ENCODE measurements at places on chromosomes 5 and 9. TPM values are rescaled to one million over a fixed set of nuclear protein-coding genes. Genes with fewer than 3 reads are reported as not detected.

DNA sequence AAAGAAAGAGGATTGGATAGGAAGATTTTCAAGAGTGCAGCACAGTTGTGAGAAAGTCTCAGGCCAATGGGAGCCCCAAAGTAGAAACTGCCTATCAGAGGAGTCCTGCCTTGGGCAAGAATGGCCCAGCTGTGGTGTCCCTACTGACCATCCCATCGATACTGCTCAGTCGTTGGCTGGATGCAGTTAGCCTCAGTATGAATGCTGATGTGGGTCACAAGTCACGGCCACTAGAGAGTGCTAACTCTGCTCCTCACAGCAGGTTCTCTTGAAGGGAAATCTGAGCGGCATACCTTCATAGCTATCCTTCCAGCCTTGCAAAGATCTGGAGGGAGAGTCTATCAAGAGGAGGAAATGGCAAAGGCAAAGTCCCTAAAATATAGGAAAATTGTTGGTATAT is 11.6 kb upstream of the CETN3 start:
- no peak overlapping the region for H3K4me3 ChIP-seq
- H3K27ac ChIP-seq, result no peak overlapping the region
- DNase-seq, result peak; percentile 6

GRCh38 chr5:169545762-169546161 is 37.8 kb upstream of the SPDL1 start:
- H3K27me3 ChIP-seq, result no peaks in the 10 kb centered on the region
- H3K27ac ChIP-seq, result no peak overlapping the region
- no peaks in the 10 kb centered on the region for H3K36me3 ChIP-seq
- H3K4me1 ChIP-seq, result no peaks in the 10 kb centered on the region
- DNase-seq, result peak; percentile 4

DNA sequence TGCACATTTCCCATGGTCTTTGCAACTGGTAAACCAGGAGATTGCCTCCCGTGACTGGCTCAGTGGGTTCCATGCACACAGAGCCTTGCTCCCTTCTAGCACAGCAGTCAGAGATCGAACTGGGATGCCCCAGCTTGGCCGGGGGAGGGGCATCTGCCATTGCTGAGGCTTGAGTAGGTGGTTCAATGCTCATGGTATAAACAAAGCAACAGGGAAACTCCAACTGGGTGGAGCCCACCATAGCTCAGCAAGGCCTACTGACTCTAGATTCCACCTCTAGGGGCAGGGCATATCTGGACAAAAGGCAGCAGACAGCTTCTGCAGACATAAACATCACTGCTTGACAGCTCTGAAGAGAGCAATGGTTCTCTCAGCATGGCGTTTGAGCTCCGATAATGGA is 67.0 kb upstream of the PPP1R2B start:
- no peak overlapping the region for H3K4me3 ChIP-seq
- no peaks in the 10 kb centered on the region for H3K27me3 ChIP-seq
- H3K27ac ChIP-seq, result no peak overlapping the region
- DNase-seq, result no peak

CCL21 gene
- total RNA-seq, result not detected

EPB41L4B gene
- total RNA-seq, result 0.54 TPM

DNA sequence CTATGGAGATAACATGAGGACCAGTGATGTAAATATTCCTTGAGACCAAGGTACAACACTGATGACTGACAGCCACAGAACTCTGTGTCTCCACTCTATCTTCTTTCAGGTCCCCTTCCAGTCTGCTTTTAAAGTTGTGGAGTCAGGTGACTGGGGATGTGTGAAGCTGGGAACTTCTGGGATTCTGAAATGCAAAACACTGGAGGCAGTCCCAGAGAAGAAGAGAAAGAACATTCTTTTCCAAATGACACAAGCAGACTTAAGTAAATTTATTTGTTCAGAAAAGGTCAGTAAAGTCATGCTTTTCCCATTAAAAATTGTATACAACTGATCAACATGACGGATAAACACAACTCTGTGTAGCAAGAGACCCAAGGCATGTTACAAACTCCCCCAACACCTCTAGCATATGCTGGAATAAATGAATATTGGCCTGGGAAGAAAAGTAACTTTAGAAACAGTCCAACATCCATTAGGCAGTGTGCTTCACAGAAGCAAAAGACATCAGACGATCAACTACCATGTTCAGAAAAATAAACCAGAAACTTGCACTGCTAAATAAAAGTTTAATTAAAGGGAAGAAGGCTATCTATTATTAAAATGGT is 92.4 kb upstream of the IFNK start:
- H3K27ac ChIP-seq, result no peak overlapping the region
- H3K4me3 ChIP-seq, result no peak overlapping the region
- DNase-seq, result no peak
- H3K4me1 ChIP-seq, result no peaks in the 10 kb centered on the region

SLC45A2 gene
- total RNA-seq, result not detected

- H3K4me3 ChIP-seq, result no peak overlapping the region
- no peaks in the 10 kb centered on the region for H3K27me3 ChIP-seq
- DNase-seq, result no peak
Observed at GRCh38 chr9:94128580-94128979, 44.3 kb downstream of the PTPDC1 start.

DNA sequence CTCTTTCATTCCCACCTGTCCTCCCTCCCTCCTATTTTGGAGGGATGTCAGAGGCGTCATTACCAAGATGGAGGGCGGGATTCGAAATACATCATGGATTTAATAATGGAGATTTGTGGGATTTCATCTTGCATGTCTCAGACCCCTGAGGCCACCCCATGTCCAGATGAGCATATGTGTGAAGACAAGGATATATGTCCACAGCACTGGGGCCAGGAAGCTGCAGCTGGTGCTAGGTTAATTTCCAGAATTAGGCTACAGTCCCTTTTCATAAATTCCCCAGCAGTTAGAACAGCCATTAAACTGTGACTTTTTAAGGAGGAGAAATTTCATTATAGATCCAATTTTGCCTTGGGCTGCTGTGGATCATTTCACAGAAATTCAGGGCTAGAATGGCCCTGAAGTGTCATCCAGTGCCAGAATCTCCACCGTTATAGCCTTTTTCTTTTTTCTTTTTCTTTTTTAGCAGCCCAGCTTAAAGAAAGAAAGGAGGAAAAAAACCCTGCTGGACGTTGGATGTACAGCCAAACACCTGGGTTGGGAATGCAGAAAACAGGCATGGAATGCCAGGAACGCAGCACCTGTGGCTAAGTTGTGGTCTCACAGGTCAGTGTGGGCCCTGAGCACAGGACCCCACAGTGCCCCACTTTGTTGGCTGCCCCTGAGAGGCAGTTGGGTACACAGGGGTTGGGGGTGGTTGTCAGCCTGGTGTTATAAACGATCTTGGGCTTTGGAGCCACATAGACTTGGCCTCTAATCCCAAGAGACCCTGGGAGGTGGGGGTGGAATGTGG is 50.2 kb upstream of the CXCL14 start:
- no peak overlapping the region for H3K27ac ChIP-seq
- no peaks in the 10 kb centered on the region for H3K4me1 ChIP-seq
- H3K27me3 ChIP-seq, result no peaks in the 10 kb centered on the region
- H3K4me3 ChIP-seq, result no peak overlapping the region
- H3K36me3 ChIP-seq, result no peaks in the 10 kb centered on the region

DNA sequence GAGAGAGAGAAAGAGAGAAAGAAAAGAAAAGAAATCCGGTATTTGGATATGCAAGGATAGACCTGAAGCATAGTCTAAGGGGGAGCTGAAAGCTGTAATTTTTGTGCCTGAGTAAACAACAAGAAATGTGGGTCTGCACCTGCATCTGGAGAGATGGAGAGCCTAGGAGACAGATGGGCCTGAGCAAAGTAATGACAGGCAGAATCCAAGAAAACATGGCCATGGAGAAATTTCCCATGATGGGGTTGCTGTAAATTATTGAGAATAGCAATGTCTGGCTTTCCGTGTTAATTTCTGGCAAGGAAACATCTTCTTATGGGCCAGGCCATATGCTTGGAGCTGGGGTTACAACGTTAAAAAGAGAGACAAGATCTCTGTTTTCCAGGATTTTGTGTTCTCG is 40.2 kb downstream of the YIPF5 start:
- H3K27me3 ChIP-seq, result no peaks in the 10 kb centered on the region
- H3K4me1 ChIP-seq, result peaks cover 6% of the 10 kb centered on the region
- no peak overlapping the region for H3K27ac ChIP-seq
- H3K36me3 ChIP-seq, result no peaks in the 10 kb centered on the region
- H3K4me3 ChIP-seq, result no peak overlapping the region
- no peak for DNase-seq

GRCh38 chr5:1505506-1506241 is 18.1 kb downstream of the LPCAT1 start:
- peaks cover 29% of the 10 kb centered on the region for H3K36me3 ChIP-seq
- no peak overlapping the region for H3K27ac ChIP-seq
- H3K4me3 ChIP-seq, result no peak overlapping the region
- no peaks in the 10 kb centered on the region for H3K27me3 ChIP-seq

PLPPR1 gene
- total RNA-seq, result not detected

DNA sequence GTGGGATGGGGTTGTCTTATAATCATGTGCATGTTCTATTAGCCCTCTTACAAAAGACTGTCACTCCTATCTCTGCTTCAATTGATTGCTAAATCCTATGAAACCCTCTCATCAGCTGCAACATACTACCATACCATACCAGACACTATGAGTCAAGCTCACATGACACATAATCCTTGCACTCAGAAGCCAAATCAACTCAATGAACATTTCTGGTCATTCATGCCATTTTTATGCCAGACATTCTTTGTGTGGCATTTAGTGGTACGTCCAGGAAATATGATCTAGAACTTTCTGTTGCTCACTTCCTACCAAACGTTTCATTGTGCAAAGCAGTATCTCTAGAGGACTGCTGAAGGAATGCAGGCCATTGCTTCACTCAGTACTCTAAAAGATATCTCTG is 159.2 kb upstream of the GNA14 start:
- H3K27ac ChIP-seq, result no peak overlapping the region
- H3K4me1 ChIP-seq, result peaks cover 8% of the 10 kb centered on the region
- no peaks in the 10 kb centered on the region for H3K27me3 ChIP-seq
- no peak overlapping the region for H3K4me3 ChIP-seq

SET gene
- 182 TPM for total RNA-seq

Measured in IMR-90 (cell line).